ENCODE measurements at places on chromosomes 7 and 10. TPM values are rescaled to one million over a fixed set of nuclear protein-coding genes. Genes with fewer than 3 reads are reported as not detected.

- no peak for DNase-seq
Measured at GRCh38 chr7:137789215-137789882, 57.4 kb downstream of the DGKI start.

- no peak for DNase-seq
Measured at GRCh38 chr7:43954524-43955228, 28.4 kb downstream of the UBE2D4 start.

The PSD gene
- 2.1 TPM for total RNA-seq

GRCh38 chr7:34042406-34042805 is 137.1 kb downstream of the BMPER start:
- DNase-seq, result no peak

The CASTOR2 gene
- 14.0 TPM for total RNA-seq

The PRF1 gene
- 0.34 TPM for total RNA-seq

DNA sequence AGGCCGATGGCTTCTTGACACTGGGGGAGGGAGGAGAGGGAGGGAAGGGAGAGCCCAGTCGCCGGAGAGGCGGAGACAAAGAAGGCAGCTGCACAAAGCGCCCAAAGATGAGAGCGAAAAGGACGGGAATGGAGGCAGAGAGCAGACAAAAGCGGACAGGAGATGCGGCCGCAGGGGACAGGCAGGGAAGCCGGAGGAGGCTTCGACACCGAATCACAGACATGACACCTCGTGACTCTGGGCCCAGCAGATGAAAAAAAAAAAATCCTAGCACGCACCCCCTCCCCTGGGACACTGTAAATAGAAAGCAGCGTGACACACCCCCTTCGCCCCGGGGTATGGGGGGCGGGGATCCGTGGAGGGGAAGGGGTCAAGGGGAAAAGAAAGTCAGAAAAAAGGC is 976 bp downstream of the NAT16 start:
- no peak for DNase-seq

DNA sequence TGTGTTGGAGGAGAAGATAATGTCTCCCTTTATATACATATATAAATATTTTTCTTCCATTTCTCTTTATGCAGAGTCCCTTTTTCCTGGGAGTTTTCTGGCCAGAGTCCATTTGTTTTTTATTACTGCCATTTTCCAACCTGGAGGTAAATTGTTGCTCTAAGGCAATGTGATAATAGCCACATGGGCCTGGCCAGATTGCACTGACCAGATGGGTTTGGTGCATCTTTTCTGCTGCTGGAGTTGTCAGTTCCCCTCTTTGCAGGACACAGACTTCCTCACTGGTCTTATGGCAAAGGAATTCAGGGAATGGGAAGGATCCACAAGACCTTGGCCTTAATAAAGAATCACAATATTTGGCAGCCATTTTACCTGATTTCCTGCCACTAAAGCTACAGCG is 254.9 kb downstream of the SORCS3 start:
- DNase-seq, result no peak

- DNase-seq, result no peak
Measured at GRCh38 chr7:27518561-27519350, 143.9 kb downstream of the HIBADH start.

The ZCWPW1 gene
- 2.2 TPM for total RNA-seq

DNA sequence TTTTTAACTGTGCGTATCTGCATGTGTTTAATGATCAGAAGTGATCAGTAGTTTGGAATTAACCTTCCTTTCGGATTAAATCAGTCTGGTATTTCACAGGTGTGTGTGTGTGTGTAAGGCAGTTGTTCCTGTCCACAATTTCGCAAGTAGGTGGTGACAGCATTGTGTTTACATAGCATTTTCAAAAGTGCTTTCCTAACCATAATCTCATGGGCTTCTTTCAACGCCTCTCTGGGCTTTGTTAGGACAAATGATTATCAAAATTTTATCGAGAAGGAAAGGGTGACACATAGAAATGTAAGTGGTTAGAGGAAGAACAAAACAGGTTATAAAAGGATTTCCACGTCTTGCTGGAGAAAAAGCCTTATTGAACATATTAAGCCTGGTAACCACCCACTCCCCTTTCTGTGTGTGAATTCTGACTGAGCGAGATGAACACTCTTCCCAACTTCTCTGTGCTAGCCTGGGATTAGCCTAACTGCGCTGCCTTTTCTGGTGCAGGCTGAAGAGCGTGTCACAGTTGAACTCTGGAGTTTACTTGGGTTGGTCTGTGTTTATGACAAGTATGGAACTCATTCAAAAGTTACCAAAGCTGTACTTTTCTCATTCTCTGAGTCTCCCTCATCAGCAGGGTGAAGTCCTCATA is 292.3 kb upstream of the PITRM1 start:
- DNase-seq, result no peak

DNA sequence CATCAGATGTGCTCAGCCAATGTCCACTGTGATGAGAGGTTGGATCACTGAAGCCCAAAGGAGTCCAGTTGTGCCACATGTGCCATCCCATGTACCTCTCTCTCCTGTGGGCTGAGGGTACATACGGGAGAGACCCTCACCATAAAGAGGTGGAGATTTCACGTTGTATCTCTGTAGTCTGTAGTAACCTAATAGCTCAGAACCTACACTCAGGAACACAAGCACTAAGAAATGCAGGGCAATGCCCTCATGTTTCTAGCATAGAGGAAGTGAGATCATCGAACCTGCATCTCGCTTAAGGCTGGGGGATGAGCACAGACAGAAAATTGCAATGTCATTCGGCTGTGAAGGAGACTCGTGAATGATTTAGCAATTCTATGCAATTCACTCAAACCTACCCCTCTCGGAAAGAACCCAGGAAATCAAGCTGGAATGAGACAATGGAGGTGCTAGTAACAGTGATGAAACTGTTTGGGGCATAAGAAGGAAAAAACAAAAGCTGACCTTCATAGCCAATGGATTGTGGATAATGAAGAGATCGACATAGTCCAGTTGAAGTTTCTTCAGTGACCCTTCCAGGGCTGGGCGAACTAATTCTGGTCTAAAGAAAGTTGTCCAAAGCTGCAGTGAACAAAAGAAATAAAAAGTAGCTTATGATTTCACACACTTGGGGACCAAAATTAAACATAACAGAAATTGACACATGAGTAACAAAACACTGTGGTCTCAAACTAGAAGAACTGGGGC is 80.3 kb upstream of the UCN3 start:
- DNase-seq, result no peak

- DNase-seq, result no peak
Measured at GRCh38 chr7:159211540-159212182, 67.0 kb upstream of the VIPR2 start.

GRCh38 chr10:133076274-133077038 is 11.3 kb upstream of the ADGRA1 start:
- DNase-seq, result no peak

GRCh38 chr10:9301148-9301547 is 1246.7 kb downstream of the GATA3 start:
- DNase-seq, result no peak

DNA sequence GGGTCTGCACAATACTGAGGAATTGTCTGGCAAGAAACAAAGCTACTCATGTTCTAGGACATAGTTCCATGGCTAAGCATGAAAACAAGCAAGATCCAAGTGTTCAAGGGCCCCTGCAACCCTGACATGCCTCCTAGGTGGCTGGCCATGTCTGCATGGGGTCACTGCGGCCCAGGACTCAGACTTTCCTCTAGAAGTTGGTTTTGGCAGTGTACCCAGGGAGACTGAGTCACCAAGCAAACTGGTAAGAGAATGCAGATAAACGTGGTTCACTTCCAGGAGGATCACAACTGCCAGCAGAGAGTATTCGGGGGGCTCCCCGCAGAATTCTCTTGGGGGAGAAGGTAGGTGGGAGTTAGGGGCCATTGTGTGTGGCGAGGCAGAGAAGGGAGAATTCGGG is 7.4 kb upstream of the PFKFB3 start:
- DNase-seq, result no peak

- no peak for DNase-seq
Measured at GRCh38 chr7:94364816-94365215, 29.9 kb upstream of the COL1A2 start.

The MRLN gene
- not detected for total RNA-seq

DNA sequence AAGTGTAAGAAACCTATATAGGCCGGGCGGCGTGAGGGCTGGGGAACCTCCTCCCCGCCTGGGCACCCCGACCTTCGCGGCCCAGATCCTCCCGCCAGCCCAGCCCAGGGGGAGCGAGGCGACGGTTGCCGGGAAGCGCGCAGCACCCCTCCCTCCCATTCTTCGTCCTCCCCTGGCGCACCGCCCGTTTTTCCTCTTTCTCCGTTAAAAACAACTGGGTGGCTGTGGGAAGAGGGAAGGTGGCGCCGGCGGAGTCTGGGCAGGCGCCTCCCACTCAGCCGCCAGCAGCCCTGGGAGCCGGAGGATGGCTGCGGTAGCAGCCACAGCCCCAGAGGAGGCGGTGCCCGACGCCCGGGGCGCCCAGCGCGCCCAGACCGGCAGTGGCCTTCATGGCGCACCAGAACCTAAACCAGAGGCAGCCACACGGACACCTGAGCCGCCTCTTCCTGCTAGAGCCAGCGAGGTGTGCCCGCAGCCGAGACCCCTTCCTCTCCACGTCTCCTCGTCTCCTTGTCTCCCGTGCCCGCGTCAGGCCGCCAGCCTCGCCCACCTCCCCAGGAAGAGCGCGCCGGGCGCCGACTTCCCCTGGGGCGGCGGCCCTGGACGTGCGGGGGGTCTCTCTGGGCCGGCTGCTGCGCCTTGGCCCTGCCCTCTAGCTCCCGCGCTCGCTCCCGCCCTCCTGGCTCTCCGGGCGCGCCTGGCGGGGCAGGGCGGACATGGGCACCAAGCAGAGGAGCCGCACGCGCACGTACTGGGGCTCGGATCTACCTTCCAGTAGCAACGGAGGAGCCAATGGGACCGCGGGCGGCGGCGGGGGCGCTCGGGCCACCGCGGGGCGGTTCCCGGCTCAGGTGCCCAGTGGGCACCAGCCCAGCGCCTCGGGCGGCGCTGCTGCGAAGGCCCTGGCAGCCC is 32.8 kb upstream of the SFTPD start:
- DNase-seq, result no peak

The ARPC1B gene
- 66.9 TPM for total RNA-seq

The HABP2 gene
- 0.72 TPM for total RNA-seq

DNA sequence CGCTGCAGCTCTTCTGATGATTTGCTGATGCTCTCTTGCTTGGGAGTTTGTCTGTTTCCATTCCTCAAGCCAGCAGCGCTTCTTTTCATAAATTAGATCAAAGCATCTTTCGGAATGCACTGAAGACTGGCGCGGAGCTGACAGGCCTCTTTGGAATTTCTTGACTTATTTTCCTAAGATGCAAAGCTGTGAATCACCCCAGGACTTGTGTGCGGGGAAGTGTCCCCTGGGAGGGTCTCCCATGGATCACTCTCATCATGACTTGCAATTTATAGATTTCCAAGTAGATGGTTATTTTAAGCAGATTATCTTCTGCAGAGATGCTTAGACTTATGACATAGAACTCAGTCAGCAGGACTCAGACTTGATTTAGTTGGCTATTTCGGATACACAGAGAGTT is 467.2 kb downstream of the TCERG1L start:
- DNase-seq, result no peak

The TMEM140 gene
- 4.1 TPM for total RNA-seq

DNA sequence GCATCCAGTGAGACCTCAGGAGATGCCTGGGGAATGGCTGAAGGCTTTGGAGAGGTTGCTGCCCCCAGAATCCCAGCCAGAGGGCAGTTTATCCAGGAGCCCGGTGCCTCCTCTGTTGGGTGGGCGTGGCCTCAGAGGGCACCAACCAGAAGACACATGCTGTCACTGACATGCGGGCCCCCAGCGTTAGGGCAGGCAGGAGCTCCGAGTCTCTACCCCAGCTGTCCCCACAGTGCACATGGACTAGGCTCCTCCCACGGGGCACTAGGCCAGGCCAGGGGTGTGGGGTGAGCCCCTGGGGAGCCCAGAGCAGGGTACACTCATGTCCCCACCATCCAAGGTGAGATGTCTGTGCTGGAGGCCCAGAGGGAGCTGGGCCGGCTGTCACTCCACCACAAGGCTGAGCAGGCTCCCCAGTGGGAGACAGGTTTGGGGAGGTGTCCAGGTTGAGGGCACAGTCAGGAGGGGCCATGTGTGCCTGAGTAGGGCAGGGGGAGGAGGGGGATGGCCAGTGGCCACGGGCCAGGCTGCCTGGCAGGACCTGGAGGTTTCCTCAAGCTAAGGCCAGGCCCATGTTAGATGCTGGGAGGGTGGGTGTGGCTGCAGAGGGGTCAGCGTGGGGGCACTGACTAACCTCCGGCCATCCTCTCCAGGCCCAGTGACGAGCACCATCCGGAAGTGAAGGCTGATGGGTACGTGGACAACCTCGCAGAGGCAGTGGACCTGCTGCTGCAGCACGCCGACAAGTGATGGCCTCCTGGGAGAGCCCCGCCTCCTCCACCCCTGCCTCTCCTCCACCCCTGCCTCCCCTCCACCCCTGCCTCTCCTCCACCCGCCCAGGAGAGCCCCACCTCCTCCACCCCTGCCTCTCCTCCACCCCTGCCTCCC is 131.3 kb downstream of the FAM53B start:
- no peak for DNase-seq

- DNase-seq, result no peak
Measured at GRCh38 chr7:106069471-106070200, 42.5 kb downstream of the SYPL1 start.

DNA sequence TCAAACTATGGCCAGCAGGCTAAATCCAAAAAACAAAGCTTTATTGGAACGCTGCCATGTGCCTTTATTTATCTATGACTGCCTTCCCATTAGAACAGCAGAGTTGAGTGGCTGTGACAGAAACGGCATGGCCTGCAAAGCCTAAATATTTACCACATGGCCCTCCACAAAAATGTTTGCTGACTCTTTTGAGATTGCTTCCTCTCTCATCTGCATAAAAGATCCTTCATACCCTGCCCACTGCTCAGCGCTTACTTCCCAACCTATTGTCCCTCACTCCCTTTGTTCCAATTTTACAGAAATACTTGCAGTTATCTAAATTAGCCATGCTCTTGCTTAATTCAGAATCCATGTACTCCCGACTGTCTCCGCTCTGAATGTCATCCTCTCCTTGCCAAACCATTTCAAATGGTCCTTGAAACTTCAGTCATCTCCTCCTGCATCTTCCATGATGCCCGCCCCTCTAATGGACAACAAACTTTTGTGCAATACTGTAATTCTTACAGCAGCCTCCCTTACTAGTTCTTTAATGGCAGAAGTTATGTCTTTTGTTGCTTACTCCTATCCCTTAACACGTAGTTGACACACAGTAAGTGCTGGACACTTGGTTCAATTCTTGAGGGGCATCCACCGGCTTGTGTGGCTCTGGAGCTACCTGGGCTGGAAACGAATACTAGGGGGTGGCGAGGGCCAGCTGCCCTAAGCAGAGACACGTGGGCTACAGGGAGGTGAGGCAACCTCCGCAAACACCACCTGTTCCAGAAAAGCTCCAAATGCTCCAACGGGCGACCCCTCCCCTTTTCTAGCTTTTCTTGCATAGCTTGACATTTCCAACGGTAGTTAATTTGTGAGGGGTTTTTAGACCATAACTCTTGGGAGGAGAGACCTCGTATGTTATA is 832 bp downstream of the XRCC2 start:
- no peak for DNase-seq

The NRG3 gene
- total RNA-seq, result 1.1 TPM

The ELN gene
- 30.7 TPM for total RNA-seq

- DNase-seq, result no peak
Measured at GRCh38 chr7:52100-52499, 140.3 kb upstream of the FAM20C start.

Measured in suprapubic skin (tissue), 4 donors.